T1000 (cell line): ENCODE measurements at places on chromosomes 6 and 20.

GRCh38 chr6:34836451-34836850 is 44.6 kb downstream of the BLTP3A start:
- no peak for DNase-seq

GRCh38 chr6:167973148-167973885 is 24.2 kb upstream of the KIF25 start:
- no peak for DNase-seq

DNA sequence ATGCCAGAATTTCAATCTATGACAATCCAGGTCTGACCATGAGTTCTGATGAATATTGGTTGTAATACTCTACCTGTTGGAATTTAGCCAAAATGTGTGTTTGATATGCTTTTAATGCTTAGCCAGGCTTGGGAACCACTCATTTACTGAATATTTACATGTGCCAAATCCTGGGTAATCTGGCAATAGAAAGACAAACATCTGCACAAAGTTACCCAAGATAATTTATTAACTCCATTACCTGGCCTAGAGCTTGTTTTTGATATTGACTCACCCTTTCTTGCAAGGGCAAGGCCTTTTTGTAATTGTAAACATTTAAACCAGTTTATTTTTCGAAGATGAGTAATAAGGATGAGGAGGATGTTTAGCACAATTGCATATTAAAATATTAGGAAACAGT is 13.5 kb upstream of the CD2AP start:
- DNase-seq = no peak

GRCh38 chr20:8361006-8361652 is 229.1 kb downstream of the PLCB1 start:
- peak; percentile 12 for DNase-seq

GRCh38 chr6:156917213-156917612 is 140.0 kb downstream of the ARID1B start:
- no peak for DNase-seq

- no peak for DNase-seq
Observed at GRCh38 chr6:1285556-1285955, 26.3 kb upstream of the FOXQ1 start.

- DNase-seq = no peak
Observed at GRCh38 chr6:52498538-52499017, 78.3 kb downstream of the TRAM2 start.

- no peak for DNase-seq
Observed at GRCh38 chr20:44414346-44414714, 58.8 kb downstream of the HNF4A start.

GRCh38 chr6:166957087-166957804 is 896 bp upstream of the RNASET2 start:
- no peak for DNase-seq

- no peak for DNase-seq
Observed at GRCh38 chr6:40485300-40485699, 101.9 kb downstream of the LRFN2 start.

GRCh38 chr20:44407402-44408184 is 52.1 kb downstream of the HNF4A start:
- DNase-seq = peak; percentile 48

GRCh38 chr6:155155787-155156447 is 107.9 kb upstream of the CLDN20 start:
- no peak for DNase-seq

DNA sequence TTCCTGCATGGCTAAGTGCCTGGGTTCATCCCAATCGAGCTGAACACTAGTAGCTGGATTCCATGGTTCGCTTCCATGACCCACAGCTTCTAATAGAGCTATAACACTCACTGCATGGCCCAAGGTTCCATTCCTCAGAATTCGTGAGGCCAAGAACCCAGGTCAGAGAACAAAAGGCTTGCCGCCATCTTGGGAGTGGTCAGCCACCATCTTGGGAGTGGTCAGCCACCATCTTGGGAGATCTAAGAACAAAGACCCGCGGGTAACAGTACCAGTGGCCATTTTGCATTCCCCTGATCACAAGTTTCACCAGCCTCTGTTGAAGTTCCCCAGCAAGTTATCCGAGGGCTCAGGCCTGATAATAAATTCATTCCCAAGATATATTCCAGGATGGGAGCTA is 179.6 kb downstream of the LMBRD1 start:
- no peak for DNase-seq

GRCh38 chr20:51428401-51429143 is 113.9 kb downstream of the NFATC2 start:
- DNase-seq = no peak

GRCh38 chr6:109762769-109763441 is 71.8 kb downstream of the FIG4 start:
- DNase-seq = no peak

DNA sequence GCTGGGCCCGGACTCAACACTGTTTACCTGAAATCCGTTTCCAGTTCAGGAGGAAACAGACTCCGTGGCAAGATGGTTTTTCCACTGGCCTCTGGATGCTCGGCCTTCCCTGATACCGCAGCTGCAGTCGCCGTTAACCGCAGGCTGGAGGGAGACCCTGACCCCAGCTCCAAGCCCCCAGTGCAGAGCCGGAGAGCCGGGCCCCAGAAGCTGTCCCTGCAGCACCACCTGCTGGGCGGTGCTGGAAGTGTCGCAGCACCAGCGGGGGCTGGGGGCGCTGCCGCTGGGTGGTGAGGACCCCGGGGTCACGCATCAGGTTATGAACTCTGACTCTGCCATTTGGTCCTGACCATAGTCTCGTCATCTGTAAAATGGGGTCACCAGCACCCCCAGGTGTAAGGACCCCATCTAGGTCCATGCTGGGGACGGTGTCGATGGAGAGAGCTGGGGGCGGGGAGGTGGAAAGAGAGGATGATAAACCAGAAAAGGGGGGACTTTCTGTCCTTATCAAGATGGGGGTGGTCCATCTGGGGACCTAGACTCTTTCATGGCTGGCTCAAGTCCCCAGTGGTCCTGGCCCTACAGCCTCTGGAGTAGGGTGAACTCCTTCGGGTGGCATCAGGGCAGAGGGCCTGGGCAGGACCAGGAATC is 20.8 kb upstream of the CHRNA4 start:
- no peak for DNase-seq

DNA sequence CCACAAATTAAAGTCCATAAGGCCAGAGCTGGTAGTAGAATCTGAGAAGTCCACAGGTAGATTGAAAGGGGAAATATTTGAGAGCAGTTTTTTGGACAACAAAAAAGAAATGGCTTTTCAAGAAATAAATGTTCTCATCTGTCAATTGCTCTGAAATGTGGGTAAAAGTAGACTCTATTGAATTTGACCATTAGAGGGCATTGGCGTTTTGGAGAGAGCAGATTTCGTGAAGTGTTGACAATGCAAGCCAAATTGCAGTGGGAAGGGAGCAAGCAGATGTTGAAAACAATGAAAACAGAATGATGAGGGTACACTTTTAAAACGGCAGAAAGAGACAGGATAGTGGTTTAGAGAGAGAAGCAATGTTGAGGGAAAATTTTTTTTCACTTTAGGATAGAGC is 149.1 kb upstream of the FAM83B start:
- no peak for DNase-seq

DNA sequence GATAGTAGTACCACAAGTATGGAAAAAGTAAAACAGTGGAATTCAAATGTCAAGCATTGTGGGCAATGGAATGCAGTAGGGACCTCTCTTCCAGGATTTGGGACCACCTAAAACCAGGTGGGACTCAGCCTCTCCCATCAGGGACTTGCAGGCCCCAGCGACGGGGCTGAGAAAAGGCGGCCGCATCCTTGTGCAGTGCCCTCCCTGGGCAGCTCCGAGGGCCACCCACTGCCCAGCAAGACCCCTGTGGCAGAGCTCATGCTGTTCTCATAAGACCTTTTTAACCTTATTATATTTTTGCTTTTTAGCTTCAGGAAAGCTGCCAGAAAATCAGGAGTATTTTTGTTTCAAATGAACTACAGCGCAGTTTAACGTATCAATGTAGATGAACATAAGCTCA is 142.6 kb upstream of the RPS6KA2 start:
- no peak for DNase-seq

- DNase-seq = no peak
Observed at GRCh38 chr20:12837646-12838045, 171.1 kb upstream of the SPTLC3 start.

- no peak for DNase-seq
Observed at GRCh38 chr6:149324428-149324827, 6.9 kb downstream of the TAB2 start.

GRCh38 chr20:52747845-52748284 is 224.3 kb upstream of the TSHZ2 start:
- no peak for DNase-seq

GRCh38 chr6:144551339-144551738 is 266.2 kb downstream of the UTRN start:
- DNase-seq = no peak

DNA sequence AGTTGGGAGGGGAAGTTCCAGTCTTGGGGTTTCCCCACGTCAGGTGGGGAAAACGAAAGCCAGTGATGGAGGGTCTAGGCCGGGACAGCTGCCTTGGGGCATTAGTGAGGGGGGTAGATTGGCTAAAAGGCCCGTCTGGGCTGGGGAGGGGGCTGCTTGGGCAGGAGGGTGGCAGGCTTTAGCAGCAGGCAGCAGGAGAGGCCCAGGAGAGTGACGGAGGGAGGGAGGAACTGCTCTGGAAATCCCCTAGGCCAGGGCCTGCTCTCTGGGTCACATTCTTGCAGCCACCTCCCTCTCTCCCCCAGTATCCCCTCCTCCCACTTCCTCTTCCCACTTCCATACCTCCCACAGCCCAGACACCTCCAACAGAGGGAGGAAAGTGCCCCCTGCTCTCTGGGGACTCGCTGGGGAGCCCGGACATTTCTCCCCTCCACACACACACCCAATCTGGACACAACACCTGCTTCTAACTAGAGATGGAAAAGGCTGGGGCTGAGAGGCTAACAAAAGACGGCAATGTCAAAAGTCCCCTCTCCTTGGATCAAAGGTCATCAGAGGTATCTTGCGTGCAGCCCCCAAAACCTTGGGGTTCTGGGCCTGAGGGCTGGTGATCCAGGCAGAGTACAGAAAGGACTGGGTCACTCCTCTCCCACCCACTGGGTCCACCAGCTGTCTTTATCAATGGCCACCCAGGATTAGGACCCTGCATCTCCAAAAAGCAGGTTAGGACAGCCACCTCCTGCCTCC is 1.8 kb downstream of the NFKBIE start:
- DNase-seq = no peak

DNA sequence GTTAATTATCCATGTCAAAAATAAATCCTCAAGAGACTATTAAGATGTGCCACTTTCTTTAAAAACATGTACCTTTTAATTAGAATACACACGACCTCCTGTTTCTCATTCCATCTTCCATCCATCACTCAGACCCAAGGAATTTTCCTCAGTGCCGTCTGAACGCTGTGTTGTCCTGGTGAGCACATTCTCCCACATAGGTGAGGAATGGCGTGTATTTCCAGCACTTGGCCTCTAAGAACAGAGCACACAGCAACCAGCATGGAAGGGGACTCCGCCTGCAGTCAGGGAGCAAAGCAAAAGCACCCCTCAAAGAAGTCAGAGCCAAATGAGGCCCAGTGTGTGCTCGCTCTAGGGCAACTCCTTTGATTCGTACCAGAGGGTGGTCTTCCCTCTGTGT is 45.9 kb downstream of the TBXT start:
- no peak for DNase-seq

DNA sequence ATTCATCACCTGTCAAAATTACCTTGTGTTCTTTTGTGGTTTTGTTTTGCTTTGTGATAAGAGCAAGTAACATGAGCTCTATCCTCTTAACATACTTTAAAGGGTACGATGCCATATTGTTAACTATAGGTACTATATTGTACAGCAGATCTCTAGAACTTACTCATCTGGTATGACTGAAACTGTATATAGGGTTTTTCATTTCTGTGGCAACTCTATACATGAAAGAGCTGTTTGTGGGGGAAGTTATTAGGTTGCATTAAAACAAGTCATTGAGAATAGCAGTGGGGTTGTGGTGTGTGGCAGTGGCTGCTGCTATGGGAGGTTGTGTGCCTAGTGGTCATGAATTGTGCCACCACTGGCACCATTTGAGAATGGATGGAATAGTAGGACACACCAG is 268.4 kb downstream of the KCNQ5 start:
- no peak for DNase-seq

DNA sequence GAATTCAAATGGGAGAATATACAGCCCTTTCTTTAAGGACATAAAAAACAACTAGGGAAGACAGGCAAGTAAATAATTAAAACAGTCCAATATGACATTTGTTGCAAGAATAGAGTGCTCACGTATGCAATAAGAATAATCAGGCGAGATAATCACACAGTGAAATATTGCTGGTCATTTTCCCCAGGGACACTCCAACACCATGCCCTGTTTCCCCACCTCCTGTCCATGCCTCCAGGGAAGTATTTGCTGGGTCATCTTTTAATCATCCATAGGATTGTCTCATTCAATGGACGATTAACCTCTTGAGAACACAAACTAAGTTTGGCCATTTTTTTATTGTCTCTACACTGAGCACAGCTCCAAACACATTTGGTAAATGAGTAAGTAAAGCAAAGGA is 472.9 kb downstream of the C6orf118 start:
- DNase-seq = no peak

DNA sequence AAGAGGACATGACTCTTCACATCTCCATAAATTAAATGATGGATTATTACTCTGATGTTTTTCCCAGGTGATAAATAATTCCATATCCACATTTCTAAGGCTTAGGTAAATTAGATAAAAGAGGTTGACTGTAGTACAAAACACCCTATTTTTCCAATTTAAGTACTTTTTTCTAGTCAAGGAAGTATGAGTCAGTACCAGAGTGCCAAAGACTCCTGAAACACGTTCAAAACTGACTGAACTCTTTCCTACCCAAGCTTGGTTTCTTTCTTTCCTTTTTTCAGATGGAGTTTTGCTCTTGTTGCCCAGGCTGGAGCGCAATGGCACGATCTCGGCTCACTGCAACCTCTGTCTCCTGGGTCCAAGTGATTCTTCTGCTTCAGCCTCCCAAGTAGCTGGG is 85.0 kb downstream of the DOK5 start:
- DNase-seq = no peak

DNA sequence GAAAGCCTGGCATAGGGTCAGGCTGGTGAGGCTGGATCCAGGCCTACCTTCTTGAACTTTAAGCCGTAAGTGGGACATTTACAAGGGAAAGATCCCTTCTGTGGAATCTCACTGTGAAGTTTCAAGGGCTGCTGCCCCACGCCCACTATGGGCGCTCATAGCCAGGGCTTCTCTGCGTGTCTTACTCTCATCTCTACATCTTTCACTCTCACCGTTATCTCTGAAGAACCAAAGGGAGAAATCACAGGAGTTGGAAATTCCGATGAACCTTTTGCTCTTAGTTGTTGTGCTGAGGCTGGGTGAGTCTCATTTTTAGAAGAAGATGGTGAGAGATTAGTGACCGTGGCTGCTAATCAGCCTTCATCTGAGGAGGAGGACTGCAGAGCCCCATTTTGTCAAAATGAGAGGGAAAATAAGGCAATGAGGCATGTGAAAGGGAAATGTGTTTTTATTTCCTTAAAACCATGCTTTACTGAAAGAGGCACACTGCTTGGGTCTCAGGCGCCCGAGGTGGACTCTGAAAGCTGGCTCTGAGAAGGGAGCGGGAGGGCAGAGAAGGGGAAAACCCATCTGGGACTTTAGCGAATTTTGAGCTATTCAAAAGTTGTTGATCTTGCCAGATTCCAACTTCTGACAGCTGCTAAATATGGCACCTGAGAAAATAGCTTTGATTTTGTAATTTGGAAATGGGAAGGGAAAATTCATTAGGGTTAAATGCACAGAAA is 301.5 kb downstream of the CLIC5 start:
- no peak for DNase-seq
